ENCODE measurements at places on chromosomes 7 and 10. TPM values are rescaled to one million over a fixed set of nuclear protein-coding genes. Genes with fewer than 3 reads are reported as not detected.
A peak's percentile ranks its signal among the peaks of the same experiment; 100 is the strongest.

BHLHA15 gene
- 0.83 TPM for total RNA-seq

RINT1 gene
- 11.9 TPM for total RNA-seq

CPA2 gene
- not detected for total RNA-seq

TRPV5 gene
- total RNA-seq, result not detected

OR2A12 gene
- total RNA-seq, result not detected

PLAC9 gene
- total RNA-seq, result 25.5 TPM

NUP205 gene
- total RNA-seq, result 17.2 TPM

FAM53B gene
- 30.3 TPM for total RNA-seq

PITRM1 gene
- total RNA-seq, result 68.3 TPM

VSIR gene
- total RNA-seq, result 56.0 TPM

ANXA8L1 gene
- 12.5 TPM for total RNA-seq

NPC1L1 gene
- not detected for total RNA-seq

DNA sequence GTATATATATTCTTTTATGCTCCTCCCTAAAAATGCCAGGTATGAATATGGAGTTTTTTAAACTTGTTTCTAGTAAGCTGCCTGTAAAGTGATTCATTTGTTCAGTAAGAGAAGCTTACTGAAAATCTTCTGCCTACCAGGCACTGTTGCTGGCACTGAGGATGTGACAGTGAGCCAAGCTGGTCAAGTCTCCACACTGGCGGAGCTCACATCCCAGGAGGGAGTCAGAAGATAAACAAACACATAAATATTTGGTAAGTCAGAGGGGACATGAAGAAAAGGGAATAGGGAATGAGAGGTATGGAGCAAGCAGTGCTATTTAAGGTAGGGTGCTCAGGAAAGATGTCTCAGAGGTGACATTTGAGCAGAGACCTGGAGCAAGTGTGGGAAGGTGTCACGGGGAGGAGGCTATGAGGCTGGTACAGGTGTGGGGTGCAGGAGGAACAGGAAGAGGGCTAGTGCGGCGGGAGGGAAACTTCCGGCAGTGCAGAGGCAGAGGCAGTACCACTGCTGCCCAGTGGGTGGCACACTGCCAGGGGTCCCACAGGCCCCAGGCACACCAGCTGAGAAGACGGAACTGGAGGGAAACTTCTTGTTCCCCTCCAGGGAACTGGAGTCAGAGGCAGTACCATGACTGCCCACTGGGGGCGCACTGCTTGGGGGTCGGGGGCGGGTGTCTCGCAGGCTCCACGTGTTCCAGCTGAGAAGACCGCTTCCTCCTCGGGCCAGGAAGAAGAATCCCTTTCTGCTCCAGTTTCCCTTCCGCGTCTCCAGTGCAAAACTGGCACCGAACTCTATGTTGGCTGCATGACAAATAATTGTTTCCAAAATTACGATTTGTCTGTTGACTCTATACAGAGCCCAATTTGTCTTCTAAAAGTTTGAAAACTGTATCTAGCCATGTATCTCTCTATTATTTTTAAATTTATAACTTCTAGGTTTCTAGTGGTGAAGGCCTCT, 161.0 kb downstream of the TEX36 start:
- DNase-seq, result no peak
- no peaks in the 10 kb centered on the region for H3K36me3 ChIP-seq
- no peaks in the 10 kb centered on the region for H3K27me3 ChIP-seq
- H3K27ac ChIP-seq, result no peak overlapping the region

GRCh38 chr10:6823770-6824169, 243.7 kb upstream of the PRKCQ start:
- H3K36me3 ChIP-seq, result no peaks in the 10 kb centered on the region
- H3K27me3 ChIP-seq, result no peaks in the 10 kb centered on the region
- H3K4me1 ChIP-seq, result no peaks in the 10 kb centered on the region

GRCh38 chr10:124739119-124739921, 4.9 kb downstream of the FAM53B start:
- no peaks in the 10 kb centered on the region for H3K4me1 ChIP-seq
- peak overlapping the region; percentile 81 for H3K27ac ChIP-seq
- no peaks in the 10 kb centered on the region for H3K27me3 ChIP-seq
- H3K4me3 ChIP-seq, result no peak overlapping the region

GRCh38 chr10:99888622-99889021, 106.2 kb downstream of the ABCC2 start:
- no peak overlapping the region for H3K4me3 ChIP-seq
- peaks cover 31% of the 10 kb centered on the region for H3K36me3 ChIP-seq
- no peaks in the 10 kb centered on the region for H3K4me1 ChIP-seq
- H3K27me3 ChIP-seq, result no peaks in the 10 kb centered on the region

DNA sequence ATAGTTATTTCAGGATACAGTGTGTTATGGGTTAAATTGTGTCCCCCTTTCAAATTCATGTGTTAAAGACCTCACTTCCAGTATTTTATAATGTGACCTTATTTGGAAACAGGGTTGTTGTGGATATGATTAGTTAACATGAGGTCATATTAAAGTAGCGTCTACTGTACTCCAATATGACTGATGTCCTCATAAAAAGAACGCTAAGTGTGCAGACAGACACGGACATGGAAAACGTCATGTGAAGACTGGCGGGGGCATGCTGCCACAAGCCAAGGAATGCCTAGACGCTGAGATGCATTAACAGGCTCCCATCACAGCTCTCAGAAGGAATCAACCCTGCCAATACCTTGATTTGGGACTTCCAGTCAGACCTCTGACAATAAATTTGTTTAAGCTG, 1.5 kb upstream of the WDR37 start:
- H3K4me1 ChIP-seq, result no peaks in the 10 kb centered on the region
- H3K36me3 ChIP-seq, result peaks cover 22% of the 10 kb centered on the region
- DNase-seq, result no peak

GRCh38 chr10:5538892-5539651, 14.3 kb downstream of the CALML3 start:
- DNase-seq, result no peak
- no peak overlapping the region for H3K4me3 ChIP-seq
- no peaks in the 10 kb centered on the region for H3K27me3 ChIP-seq
- peaks cover 8% of the 10 kb centered on the region for H3K4me1 ChIP-seq

GRCh38 chr7:130314305-130314704, 21.3 kb downstream of the CPA4 start:
- H3K4me3 ChIP-seq, result no peak overlapping the region
- no peaks in the 10 kb centered on the region for H3K27me3 ChIP-seq
- no peak overlapping the region for H3K27ac ChIP-seq
- no peaks in the 10 kb centered on the region for H3K36me3 ChIP-seq
- DNase-seq, result no peak

GRCh38 chr10:81000781-81001180, 463.1 kb downstream of the SH2D4B start:
- H3K4me1 ChIP-seq, result no peaks in the 10 kb centered on the region
- no peaks in the 10 kb centered on the region for H3K36me3 ChIP-seq
- H3K27me3 ChIP-seq, result no peaks in the 10 kb centered on the region
- no peak overlapping the region for H3K4me3 ChIP-seq
- no peak overlapping the region for H3K27ac ChIP-seq

- no peak for DNase-seq
- no peak overlapping the region for H3K4me3 ChIP-seq
- H3K36me3 ChIP-seq, result no peaks in the 10 kb centered on the region
- H3K4me1 ChIP-seq, result no peaks in the 10 kb centered on the region
Observed at GRCh38 chr10:36475746-36476145, 649.7 kb upstream of the ANKRD30A start.

DNA sequence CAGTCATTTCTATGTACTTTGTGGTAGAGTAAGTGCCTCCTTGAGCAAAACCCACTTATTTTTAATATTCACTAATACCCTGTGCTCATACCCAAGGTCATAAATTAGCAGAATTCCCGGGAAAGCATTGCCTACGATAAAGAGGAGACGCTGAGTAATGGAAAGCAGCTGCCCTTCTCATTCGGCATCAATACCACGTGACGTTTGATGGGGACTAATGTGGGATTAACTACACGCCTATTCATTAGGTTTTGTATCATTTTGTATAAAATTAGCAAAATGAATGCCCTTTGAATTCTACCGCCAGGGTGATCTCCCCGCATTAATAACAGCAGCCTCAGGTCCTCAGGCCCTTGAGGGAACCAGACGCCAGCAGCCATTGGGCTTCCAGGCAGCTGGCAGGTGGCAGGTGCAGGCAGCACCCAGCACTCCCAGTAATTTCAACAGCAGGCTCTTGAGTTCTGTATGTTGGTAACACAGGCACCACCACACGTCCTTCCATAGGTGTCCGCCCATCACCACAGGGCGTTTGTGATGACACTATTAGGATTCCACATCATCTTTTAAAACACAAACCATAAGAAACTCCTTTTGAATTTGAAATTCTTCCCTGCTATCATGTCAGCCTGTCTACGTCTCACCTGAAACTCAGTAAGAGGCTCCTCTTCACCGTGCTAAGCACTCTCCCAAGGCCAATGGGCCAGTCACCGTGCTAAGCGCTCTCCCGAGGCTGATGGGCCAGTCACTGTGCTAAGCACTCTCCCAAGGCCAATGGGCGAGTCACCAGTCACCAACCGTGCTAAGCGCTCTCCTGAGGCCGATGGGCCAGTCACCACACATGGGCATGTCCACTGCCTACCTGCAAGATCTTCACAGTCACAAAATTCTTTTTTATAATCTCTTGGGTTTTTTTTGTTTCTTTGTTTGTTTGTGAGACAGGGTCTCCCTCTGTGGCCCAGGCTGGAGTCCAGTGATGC, 509.4 kb downstream of the PTPRN2 start:
- no peak overlapping the region for H3K4me3 ChIP-seq
- no peak for DNase-seq
- no peaks in the 10 kb centered on the region for H3K36me3 ChIP-seq
- no peaks in the 10 kb centered on the region for H3K27me3 ChIP-seq

DNA sequence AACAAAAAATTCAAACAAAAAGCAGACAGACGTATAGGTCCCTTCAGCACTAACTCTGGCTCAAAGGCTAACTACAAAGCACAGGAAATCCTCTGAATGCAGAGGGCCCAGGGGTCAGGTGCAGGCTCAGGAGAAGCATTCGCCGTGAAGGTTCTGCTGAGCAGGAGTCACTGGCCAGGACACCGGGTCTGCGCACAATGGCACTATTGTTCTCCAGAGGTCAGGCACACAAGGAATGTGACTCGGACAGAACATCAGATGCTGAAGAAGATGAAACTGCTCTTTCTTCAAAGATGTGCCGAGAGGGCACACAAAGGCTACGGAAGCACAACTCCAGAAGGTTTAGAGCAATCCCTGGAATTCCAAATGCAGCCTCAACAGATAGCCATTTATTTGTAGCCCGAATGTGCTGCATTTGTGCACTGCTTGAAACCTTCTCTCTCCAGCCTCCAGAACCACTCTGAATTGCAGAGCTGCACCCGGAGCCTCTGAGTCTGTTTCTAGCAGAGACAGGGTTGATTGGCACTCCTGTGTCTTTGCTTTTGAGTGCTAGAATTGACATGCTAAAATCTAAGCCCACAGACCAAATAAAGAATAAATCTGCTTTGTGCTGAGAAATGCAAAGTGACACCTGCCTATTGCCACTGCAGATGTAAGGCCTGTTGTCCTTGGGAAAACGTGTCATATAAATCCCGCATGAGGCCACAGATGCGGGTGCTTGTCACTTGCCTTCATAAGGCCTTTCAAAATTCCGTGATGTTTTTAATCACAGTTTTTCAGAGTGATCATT, 85.4 kb upstream of the AFAP1L2 start:
- peaks cover 59% of the 10 kb centered on the region for H3K36me3 ChIP-seq
- no peaks in the 10 kb centered on the region for H3K27me3 ChIP-seq
- H3K27ac ChIP-seq, result peak overlapping the region; percentile 40
- no peak for DNase-seq

DNA sequence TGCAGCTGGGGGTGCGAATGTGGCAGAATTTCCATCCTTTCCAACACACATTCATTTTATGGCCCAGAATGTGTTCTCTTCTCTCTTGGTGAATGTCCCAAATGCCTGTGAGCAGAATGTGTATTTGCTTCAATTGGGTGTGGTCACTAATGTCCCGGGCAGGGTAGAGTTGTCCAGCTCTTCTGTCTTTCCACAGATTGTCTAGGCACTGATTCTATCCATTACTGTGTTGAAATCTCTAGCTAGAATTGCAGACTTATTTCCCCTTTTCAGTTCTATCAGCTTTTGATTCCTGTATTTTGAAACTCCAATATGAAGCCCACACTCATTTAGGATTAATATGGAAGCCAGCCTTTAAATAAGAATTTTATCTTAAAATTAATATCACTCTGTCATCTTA, 14.0 kb upstream of the AKR1E2 start:
- no peak overlapping the region for H3K27ac ChIP-seq
- no peaks in the 10 kb centered on the region for H3K4me1 ChIP-seq
- H3K4me3 ChIP-seq, result no peak overlapping the region
- no peak for DNase-seq

- no peaks in the 10 kb centered on the region for H3K36me3 ChIP-seq
- no peaks in the 10 kb centered on the region for H3K4me1 ChIP-seq
- no peak for DNase-seq
- H3K27ac ChIP-seq, result no peak overlapping the region
- no peaks in the 10 kb centered on the region for H3K27me3 ChIP-seq
- H3K4me3 ChIP-seq, result no peak overlapping the region
Observed at GRCh38 chr10:120961795-120962755, 110.9 kb downstream of the WDR11 start.

- H3K27ac ChIP-seq, result no peak overlapping the region
- H3K27me3 ChIP-seq, result no peaks in the 10 kb centered on the region
- no peak for DNase-seq
- no peaks in the 10 kb centered on the region for H3K4me1 ChIP-seq
- H3K36me3 ChIP-seq, result no peaks in the 10 kb centered on the region
- H3K4me3 ChIP-seq, result no peak overlapping the region
Observed at GRCh38 chr7:128022631-128023532, 8.4 kb downstream of the LRRC4 start.

GRCh38 chr7:138752518-138753149, 45.2 kb upstream of the TMEM213 start:
- H3K27ac ChIP-seq, result no peak overlapping the region
- DNase-seq, result peak; percentile 59
- no peaks in the 10 kb centered on the region for H3K36me3 ChIP-seq
- no peak overlapping the region for H3K4me3 ChIP-seq

- H3K4me1 ChIP-seq, result peaks cover 27% of the 10 kb centered on the region
- DNase-seq, result no peak
- no peak overlapping the region for H3K4me3 ChIP-seq
- no peak overlapping the region for H3K27ac ChIP-seq
- no peaks in the 10 kb centered on the region for H3K27me3 ChIP-seq
Observed at GRCh38 chr7:15836041-15836440, 149.6 kb upstream of the MEOX2 start.
